ENCODE measurements at places on chromosomes 1 and 21.

DNA sequence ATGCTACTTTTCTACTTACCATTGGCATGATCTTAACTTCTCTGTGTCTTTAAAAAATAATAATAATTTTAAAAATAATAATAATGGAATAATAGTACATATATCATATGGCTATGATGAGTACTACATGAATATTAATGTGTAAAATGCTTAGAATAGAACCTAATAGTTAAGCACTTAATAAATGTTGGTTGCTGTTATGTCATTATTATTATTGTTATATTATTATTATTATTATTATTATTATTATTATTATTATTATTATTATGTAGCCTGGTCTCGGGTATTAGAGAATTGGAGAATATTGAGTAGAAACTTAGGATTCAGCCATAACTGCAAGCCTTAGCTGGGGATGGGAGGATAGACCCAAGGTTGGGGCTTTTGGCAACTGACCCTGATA, 108.2 kb downstream of the MAST2 start:
- no peak for DNase-seq

GRCh38 chr1:78649628-78650027, at the start of gene IFI44:
IFI44 (plus strand) TSS chr1:78649831; CDS start chr1:78650196, 365 bp downstream.
- peak; percentile 85 for DNase-seq

DNA sequence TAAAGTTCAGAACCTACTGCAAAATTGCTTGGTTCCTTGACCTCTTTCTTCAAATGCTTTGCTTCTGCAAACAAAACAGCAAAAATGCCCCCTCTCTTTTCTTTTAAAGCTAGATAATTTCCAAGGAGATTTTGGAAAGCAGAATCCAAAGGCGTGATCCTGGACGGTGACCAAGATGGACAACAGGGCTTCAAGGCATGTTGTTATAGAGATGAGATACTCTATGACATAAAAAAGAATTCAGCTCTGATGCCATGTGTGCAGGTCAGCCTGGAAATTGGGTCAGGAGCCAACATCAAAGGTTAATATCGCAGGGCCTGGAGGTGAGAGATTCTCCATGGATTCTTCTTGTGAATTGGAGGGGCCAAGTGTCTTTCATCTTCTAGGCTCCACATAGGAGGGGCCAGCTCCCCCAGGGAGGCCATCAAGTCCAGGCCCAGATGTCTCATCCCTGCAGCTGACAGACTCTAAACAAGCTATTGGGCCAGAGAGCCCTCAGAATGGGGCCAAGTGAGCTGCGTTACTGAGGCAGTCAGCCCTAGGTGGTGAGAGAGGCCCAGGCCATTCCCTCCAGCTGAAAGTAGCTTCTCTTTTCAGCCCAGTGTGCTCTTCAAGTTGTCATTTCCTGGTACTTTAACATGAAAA, 45.5 kb downstream of the NMNAT2 start:
- DNase-seq: no peak

- DNase-seq: no peak
Measured at GRCh38 chr21:29163341-29164115, 33.1 kb downstream of the MAP3K7CL start.

- no peak for DNase-seq
Measured at GRCh38 chr21:36463991-36464390, 15.9 kb downstream of the CLDN14 start.

- DNase-seq: no peak
Measured at GRCh38 chr1:248189026-248189425, 8.0 kb upstream of the OR2M3 start.

DNA sequence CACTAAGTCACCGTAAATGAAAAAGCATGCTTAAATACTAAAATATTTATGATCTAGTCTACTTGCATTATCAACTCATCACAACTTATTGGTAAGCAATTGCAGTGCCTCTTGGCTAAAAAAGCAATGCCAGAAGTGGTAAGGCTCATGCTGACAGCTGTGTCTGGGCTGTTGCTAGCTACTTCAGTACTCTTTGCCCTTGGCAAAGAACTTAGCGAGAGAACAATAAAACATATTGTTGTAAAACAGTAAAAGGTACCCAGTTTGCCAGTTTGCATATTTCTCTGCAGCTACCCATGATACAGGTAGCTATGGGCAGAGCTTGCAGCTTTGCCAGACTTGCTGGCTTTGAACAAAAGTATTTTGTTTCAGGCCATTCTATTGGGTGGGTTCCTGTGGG, 73.1 kb downstream of the ATP6V1G3 start:
- DNase-seq: no peak

DNA sequence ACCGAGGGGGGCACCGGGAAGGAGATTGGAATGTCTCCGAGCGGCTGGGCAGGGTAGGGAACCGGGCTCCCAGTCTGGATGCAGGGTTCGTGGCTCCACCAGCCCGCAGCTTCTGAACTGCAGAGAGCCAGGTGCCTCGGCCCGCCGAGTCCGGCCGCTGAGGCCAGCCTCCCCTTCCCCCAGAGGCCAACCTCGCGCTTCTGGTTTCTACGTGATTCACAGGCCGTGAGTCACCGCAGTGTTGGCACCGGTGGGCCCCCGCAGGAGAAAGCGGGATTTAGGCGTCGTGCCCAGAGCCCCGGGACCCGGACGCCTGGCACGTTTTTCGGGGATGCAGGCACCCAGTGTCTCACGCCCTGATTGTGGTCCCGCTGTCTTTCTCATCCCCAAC, 458 bp downstream of the CRABP2 start:
- peak; percentile 73 for DNase-seq

- no peak for DNase-seq
Measured at GRCh38 chr1:154866257-154867063, 3.6 kb downstream of the KCNN3 start.
